ENCODE measurements at places on chromosomes 2 and 18. TPM values are rescaled to one million over a fixed set of nuclear protein-coding genes. Genes with fewer than 3 reads are reported as not detected.

The CNTNAP5 gene
- total RNA-seq = not detected

The BMP10 gene
- total RNA-seq = not detected

The ASAP2 gene
- 31.3 TPM for total RNA-seq

The TFPI gene
- 23.1 TPM for total RNA-seq

The CNRIP1 gene
- 8.9 TPM for total RNA-seq

The TMEM178A gene
- total RNA-seq = 1.6 TPM

The ANKRD29 gene
- 6.4 TPM for total RNA-seq

The EPHA4 gene
- 49.9 TPM for total RNA-seq

The HOXD13 gene
- total RNA-seq = not detected

Measured in suprapubic skin (tissue), 4 donors.